ENCODE measurements at places on chromosomes 11 and 22.

- no peak for DNase-seq
Measured at GRCh38 chr11:109229682-109230081, 192.3 kb upstream of the C11orf87 start.

DNA sequence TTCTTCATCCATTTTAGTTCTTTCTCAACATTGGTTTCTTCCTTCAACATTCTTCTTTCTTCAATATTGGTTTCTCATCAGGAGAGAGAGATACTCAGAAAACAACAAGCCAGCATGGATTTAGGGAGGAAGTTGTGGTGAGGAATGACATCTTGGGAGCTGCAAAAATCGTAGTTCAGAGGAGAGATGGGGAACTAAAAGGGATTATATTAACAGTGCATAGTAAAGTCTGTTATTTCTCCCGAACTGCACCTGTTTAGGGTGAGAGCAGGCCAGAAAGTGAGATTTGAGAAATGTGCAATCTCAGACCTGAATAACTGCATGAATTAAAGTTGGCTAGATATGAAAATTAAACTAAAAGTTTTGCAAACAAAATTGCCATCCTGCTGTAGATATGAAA, 94.5 kb downstream of the CASP12 start:
- no peak for DNase-seq

DNA sequence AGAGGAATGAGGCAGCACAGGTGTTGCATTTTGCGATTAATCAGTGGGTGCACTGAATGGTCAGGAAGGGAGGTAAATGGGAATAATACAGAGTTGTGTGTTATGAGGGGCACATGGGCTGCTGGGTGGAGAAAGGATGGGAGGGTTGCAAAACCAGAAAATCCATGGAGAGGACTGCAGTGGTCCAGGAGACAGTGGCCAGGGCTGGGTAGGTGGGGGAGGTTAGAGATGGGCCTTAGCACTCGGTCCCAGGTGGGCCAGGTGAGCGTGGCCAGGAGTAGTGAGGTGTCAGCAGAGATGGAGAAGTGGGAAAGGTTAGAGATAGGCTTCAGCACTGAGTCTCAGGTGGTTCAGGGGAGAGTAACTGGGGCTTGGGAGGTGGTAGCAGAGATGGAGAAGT, 399.1 kb upstream of the LARGE1 start:
- no peak for DNase-seq

GRCh38 chr11:8242499-8243280, 21.0 kb downstream of the LMO1 start:
- DNase-seq = no peak

DNA sequence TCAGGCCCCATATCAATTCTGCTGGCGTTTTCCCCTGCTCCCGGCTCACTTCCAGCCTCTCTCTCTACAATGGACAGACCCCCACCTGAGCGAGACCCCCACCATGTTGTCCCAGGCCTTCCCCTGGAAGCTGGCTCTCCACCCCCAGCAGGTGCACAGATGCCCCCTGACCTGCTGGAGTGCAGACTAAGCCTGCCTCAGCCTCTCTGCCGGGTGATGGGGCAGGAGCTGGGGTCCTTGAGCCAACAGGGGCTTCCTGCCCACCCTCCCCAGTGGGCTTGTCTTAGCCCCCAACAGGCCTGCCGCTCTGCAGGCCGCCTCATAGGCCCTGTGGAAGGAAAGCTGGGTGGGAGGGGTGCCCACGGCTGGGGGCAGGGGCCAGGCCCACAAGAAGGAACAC, 10.0 kb downstream of the ELFN2 start:
- no peak for DNase-seq

GRCh38 chr11:29809121-29809520, 207.7 kb downstream of the KCNA4 start:
- no peak for DNase-seq

DNA sequence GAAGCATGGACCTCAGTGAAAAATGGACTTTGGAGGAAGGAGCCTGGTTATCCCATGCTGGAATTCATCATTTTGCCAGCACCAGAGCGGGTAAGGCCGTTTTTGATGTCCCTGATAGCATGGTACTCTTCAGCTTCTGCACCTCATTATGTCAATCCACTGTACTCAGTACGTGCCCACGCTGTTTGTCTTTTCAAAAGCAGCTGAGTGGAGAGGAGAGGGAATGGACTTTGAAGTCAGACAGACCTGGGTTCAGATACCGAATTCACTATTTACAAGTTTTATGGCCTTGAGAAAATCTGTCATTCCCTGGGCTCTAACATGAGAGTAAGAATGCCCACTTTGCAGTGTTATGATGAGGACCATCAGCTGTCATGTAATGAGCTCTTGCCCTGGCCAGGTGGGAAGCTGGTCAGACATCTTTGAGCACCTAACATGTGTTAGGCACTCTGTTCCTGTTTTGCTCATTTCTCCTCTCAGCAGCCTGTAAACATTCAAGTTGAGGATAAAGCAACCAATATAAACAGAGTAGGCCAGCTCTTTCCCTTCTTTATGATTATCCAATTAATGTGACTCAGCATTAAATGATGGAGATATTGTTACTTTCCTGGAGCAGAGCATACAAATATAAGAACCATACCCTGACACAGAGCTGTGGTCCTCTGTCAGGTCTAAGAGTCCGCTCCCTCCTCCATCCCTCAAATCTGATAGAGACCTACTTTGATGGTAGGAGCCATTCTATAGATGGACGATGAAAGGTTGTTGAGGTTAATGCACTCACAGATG, 39.0 kb upstream of the AMOTL1 start:
- no peak for DNase-seq

DNA sequence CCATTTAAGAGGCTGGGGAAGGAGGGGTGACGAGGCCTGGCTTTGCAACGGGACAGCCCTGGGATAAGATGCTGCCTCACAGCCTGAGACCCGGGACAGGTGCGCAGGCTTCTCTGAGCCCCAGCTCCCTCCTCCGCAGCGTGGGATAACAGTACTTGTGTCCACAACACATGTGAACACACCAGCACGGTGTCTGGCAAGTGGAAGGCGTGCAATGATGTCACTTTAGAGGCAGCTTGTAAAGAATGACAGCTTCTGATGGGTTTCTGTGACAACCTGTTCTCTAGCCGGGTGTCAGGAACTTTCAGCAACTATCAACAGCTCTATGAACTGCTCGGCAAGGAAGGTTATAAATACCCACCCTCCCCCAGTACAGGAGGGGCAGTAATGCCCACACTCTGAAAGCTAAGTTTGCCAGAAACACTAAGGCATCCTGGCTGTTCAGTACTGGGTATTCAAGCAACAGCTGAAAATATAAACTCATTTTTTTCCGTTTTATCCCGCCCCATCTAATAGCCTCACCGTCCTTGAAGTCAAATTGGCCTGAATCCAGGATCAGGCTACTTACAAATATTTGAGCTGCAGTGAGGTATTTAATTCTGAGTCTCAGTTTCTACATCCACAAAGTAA, 59.7 kb downstream of the MYH9 start:
- DNase-seq = no peak

- DNase-seq = peak; percentile 71
Measured at GRCh38 chr11:17598700-17599459, 51.8 kb downstream of the OTOG start.

DNA sequence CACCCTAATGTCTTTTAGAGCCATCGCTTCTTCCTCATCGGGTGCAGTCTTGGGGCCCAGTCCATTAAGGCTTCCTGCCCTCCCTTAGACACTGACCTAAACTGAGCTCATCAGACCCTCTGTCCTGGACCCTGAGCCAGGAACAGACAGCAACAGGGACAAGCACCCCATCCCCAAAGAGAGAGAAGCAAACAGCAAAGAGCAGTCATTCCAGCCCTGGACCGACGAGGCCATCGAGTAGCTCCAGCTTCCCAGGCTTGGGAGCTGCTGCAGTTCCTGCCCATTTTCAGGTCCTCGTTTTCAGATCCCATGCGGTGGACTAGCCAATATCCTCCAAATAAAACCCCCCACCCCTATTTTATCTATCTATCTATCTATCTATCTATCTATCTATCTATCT, 25.8 kb upstream of the CACNG2 start:
- DNase-seq = no peak

GRCh38 chr11:3983101-3983500, 111.5 kb upstream of the RRM1 start:
- DNase-seq = no peak

- DNase-seq = no peak
Measured at GRCh38 chr11:113991718-113992458, 17.0 kb downstream of the HTR3A start.

DNA sequence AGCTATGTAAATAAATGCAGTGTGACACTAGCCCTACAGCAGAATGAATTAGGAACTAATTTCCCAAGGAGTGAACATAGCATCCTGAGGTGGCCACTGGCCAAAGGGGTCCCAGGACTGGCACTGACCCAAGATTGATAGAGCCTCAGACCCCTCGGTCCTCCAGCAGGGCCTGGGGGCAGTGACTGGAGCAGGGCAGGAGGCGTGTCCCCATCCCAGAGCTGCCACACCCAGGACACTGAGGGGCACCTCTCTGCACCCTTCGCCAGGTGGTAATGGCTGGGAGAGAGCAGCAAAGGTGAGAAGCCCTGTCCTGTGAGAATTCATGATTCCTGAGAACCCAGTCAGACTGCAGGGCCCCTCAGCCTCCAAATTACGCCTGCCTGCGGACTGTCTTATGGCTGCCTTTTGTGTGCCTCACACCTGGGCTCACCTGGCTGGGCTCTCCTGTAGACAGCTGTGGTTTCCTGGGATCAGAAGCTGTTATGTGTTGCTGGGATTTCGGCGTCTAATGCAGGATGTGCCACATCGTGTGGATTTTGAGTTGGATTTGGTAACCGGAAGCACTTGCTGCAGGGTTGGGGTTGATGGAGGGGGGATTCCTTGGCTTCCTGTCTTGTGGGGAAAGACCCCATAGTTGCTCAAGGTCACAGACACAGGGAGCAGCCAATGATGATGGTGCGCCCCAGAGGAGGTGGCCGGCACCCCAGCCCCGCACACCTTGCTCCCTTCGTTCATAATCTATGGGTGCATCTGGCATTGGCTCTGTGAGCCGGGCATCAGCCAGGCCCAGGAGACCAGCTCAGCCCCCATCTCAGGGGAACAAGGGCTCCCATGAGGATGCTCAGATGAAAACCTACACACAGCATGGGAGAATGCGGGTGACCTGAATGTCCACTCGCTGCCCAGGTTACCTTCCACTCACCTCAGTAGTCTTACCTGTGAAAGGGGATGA, 582.9 kb downstream of the BRD1 start:
- no peak for DNase-seq

- DNase-seq = no peak
Measured at GRCh38 chr22:22907551-22908494, 20.2 kb downstream of the IGLL5 start.

DNA sequence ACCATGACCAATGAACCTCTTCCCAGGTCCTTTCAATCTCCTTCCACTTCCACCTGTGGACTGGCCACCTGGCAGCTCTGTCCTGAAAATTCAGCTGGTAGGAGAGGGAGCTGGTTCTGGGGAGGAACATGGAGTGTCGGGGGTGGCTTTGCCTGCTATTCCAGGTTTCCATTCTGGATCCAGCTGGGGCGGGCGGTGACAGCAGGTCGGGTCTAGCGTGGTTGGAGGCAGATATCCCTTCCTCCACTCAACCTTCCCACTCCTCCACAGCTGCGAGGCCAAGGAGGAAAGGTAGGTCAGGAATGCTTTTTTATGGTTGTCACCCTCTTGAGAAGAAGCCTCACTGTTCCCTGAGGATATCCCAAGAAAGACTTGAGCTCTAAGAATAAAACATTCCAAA, 3.3 kb downstream of the NRGN start:
- no peak for DNase-seq

- DNase-seq = peak; percentile 11
Measured at GRCh38 chr11:111393096-111393495, 14.0 kb upstream of the POU2AF1 start.

DNA sequence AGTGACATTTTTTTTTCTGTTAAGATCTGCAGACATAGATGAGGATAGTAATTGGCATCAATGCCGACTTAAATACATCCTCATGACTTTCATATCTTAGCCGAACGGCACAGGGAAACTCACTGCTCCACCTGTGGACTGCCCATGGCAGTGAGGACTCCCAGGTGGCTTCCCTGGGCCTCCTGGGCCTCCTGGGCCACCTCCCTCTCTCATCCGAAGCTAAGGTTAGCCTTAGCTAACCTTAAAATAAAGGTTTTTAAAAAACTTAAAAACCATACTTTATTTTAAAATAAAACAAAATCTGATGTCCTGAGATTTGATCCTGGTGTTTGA, 38.1 kb upstream of the TSKU start:
- no peak for DNase-seq

- no peak for DNase-seq
Measured at GRCh38 chr11:91194546-91194945, 971.7 kb upstream of the CHORDC1 start.

GRCh38 chr11:61075891-61076290, 26.4 kb upstream of the CD5 start:
- peak; percentile 34 for DNase-seq

DNA sequence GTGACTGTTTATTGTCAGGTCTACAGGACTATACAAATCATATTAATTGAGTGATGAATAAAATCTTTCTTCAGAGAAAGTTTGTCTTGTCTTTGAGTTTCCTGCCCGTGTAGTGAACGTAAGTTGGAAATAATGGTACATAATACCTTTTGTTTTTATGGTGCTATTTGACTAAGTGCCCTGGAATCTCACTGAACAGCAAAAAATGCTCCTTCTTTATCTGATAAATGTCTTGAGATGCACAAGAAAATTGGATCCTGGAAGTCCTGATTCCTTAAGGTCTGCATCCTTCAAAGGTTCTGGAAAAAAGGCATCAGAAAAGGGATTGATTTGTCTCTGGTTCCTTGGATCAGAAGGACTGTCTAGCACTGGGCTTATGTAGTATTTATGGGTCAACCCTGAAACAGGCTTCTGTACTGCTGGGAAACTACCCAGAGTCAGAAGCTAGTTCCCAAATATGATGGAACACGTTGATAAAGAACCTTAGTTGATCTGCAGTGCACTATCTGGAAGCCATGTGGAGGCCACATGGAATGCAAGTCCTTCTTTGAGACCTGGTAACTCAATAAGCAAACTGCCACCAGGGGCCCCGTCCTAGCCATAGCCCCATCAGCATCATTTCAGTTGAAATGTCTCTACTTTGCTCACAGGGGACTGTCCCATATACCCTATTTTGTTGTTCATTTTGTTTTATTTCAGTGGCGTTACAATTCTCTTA, 100.6 kb upstream of the CD44 start:
- peak; percentile 50 for DNase-seq

GRCh38 chr11:120061761-120062560, 76.0 kb downstream of the TRIM29 start:
- DNase-seq = no peak

DNA sequence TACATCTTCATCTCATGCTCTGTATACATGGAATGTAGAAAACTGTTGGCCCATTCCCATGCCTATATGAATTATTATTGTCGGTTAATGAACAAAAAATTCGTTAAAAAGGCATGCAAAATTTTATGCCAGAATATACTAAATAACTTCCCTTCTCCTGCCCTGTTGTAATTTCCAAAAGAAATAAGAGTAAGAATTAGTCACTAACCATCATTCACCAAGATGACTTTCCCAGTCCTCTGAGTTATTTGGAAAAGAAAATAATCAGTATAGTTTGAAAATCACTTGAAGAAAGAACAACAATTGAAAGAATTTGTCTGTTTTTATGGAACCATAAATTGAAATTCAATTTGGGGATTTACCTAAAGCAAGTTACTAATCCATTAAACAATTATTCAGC, 1149.1 kb upstream of the RAG2 start:
- no peak for DNase-seq

GRCh38 chr11:69726019-69726418, 22.2 kb upstream of the FGF19 start:
- DNase-seq = peak; percentile 33

- DNase-seq = peak; percentile 64
Measured at GRCh38 chr11:23079382-23079813, 219.1 kb upstream of the CCDC179 start.

- DNase-seq = peak; percentile 84
Measured at GRCh38 chr11:17743808-17744119, 9.2 kb downstream of the KCNC1 start.
